ENCODE measurements at places on chromosomes 3 and 15. TPM values are rescaled to one million over a fixed set of nuclear protein-coding genes. Genes with fewer than 3 reads are reported as not detected.

The GRM7 gene
- 0.73 TPM for total RNA-seq

The TMEM207 gene
- total RNA-seq: not detected

The HRH1 gene
- not detected for total RNA-seq

The CCR8 gene
- total RNA-seq: not detected

The DZIP1L gene
- 20.8 TPM for total RNA-seq

The ARPIN gene
- 6.9 TPM for total RNA-seq

The MINAR1 gene
- total RNA-seq: 0.42 TPM

The TRPM1 gene
- not detected for total RNA-seq

The ALPK3 gene
- total RNA-seq: 94.1 TPM

The CPNE9 gene
- total RNA-seq: 0.15 TPM

Measured in endodermal cell (in vitro differentiated cells).